ENCODE measurements at places on chromosomes 7 and 10.

DNA sequence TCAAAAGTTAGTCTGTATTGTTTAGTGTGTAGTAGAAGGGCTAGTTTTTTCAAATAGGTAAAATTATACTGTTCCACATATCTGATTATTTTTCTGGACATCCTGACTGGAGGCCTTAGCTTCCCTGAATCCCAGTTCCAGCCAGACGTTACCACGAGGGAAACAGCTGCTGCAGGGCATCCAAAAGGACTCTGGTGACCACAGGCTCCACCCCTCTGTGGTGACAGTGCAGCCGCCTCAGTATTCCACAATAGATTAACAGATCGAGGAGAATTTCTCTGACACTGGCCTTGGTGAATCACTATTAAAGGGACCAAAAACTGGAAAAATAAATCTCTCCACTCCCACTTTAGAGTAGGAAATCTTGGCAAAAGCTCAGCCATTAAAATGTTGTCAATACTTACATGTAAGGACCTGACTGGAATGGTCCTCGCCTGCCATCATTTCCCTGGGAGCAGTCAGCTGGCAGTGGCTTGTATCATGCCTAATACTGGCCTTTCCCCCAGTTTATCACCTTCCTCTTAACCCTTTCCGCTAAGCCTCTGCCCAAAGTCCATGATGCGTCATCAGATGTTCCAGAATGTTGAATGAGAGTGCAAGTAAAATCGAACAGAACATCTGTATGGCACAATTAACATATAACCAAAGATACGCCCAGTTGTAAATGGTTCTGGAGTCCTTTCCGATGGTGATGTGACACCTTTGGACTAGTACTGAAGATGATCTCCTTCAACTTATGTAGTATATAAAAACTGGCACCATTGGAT, 31.6 kb downstream of the ENO4 start:
- no peak for DNase-seq

DNA sequence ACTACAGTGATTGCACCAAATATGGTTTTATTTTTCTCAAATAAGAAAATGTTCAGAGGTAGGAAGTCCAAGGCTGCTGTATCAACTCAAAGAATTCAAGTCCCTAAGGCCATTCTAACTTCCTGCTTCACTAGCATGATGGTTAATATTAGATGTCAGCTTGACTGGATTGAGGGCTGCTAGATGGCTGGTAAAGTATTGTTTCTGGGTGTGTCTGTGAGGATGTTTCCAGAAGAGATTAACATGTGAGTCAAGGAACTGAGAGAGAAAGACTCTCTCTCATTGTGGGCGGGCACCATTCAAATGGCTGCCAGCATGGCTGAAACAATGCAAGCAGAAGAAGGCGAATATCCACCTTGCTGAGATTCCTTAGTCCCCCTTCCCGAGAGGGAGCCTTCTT, 77.4 kb upstream of the NRBF2 start:
- DNase-seq = no peak

GRCh38 chr10:125720002-125720382, 483 bp downstream of the EDRF1 start:
- DNase-seq = no peak

DNA sequence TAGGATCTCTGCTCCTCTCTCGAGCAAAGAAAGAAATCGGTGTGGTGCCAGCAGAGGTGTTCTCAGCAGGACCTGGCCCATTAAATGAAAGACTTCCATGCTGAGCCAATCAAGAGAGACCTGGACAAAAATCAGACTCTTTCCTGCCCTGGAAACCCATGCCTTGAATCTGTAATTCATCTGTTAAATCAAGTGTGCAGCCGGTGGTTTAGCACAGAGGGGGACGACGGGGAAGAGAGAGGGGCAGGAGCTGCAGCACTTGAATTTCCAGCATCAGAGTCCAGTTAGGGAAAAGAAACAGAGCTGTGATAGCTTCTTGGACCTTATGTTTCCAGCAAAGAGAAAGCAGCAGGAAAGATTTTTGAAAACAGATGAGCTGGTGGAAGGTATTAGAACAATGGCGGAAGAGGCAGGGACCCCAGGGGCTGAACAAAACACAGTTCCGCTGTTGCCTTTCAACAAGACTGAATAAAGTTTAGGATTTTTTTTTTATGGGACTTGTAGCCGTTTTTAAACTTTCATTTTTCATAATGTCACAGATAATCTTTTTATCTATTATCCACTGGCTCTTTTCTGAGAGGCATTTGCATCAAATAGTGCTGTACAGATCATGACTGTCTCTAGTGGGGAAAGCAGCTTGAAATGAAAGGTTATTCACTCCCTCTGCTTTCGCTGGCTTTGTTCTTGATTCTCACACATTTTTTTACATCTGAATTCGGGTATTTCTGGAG, 543.6 kb upstream of the GALNT17 start:
- no peak for DNase-seq

DNA sequence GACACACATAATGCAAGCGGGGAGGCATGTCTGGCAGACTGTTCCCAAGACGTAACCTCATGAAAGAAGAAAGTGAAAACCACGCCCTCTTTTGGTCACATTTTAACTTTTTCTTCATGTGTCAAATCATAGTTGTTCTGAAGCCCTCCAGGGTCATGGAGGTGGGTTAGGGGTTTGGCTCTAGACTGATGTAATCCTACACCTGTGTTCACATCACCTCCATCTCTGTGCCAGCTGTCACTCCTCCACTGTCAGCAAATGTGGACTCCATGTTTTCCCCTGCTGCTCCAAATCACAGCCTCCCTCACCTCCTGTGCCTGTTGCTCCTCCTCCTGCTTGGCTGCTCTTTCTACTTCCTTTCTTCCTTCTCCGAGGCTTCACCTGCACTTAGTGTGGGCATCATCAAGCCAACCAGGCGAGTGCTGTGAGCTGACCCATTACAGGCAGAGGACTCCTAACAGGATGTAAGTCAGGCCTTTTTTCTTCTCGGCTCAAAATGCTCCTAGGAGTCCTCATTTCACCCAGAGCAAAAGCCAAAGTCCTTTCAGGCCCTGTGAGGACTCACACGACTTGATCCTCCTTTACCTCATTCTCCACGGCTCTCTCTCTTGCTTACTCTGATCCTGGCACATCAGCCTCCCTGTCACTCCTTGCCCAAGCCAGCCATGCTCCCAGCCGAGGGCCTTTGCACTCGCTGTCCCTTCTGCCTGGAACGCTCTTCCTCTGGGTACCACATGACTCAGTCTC, 66.4 kb upstream of the IFRD1 start:
- no peak for DNase-seq

DNA sequence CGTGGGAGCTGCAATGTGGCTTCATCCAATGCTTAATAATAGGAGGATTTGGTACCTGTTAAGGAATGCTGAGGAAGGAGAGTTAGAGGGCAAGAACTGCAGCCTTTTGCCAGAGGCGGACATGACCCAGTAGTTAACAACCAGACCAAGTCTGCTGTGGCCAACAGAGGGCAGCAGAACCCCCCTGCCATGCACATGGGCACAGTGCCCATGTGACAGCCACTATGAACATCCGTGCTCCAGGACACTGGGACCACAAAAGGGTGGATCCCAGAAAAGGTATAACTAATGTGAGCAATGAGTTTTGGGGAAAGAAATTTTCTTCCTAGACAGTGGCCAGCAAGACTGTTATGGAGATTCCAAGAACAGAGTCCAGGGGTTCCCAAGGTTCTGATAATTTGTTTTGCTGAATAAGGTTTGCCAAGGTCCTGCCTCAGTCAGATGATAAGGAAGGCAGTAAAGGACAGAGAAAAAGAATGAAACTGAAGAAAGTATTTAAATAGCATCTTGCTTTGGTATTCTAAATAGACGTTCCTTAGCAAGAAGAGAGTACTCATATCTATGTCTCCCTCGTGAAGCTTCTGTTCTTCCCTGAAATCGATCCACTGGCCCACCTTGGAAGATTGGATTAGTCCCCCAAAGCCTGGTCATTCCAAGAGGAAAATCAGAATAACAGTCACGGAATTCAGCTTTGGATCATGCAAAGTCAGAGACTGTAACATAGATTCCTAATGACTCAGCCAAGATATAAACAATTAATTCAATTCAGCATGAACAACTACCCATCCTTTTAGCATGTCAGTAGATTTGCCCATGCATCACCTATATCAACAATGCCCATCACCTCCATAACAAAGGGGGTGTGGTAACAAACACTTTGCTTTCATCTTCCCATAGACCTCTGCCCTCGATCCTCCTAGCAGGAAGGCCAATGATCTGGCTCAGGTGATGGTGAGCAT, 56.0 kb downstream of the LGI1 start:
- DNase-seq = peak; percentile 13

DNA sequence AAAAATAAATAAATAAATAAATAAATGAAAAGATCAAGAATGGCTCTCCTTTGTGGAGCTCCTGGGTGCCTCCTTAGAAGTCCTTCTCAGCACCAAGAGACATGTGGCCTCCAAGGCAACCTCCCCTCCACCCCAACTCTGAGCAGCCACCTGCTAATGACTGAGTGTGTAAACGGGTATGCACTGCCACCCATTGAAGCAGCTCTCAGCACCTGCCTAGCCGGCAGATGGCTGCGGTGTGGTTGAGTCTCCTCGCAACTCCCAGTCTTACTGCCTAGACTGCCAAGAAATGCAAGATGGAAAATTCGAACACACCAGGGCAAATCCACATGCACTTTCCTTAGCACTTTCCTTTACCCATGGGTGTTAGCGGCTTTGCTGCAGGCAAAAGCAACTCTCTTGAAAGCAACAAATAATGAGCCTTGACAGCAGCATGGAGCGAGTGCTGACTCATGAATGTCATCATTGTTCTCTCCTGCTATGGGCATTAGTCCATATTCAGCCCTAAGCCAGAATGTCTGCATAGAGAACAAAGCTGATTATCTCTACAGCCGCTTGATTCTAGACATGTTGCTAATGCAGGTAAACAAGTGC, 913.9 kb upstream of the AUTS2 start:
- DNase-seq = no peak

DNA sequence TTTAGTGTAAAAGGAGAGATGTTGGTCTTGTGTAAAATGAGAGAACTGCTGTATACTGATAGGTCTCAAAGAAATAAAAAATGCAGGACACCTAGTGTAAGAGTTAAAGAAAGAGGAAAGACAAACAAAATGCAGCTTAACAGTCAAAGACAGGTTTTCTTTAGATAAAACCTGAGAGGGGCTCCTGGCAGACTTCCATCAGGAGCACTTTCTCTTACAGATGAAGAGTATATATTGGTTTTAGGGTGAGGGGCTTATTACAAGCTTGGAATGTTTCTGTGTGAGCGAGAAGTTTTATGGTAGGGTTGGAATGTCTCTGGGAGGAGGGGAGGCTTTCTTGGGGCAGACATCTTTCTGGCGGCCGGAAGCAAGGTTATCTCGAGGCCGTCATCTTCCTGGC, 16.2 kb downstream of the ACBD7 start:
- no peak for DNase-seq

DNA sequence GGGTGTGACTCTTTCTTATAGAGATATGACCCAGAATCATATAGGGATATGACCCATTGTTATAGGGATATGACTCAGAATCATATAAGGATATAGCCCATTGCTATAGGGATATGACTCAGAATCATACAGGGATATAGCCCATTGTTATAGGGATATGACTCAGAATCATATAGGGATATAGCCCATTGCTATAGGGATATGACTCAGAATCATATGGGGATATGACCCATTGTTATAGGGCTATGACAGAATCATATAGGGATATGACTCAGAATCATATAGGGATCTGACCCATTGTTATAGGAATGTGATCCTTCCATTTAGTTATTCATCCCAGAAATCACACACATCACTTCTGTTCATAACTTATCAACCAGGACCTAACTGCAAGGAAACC, 312.2 kb upstream of the ADARB2 start:
- no peak for DNase-seq

DNA sequence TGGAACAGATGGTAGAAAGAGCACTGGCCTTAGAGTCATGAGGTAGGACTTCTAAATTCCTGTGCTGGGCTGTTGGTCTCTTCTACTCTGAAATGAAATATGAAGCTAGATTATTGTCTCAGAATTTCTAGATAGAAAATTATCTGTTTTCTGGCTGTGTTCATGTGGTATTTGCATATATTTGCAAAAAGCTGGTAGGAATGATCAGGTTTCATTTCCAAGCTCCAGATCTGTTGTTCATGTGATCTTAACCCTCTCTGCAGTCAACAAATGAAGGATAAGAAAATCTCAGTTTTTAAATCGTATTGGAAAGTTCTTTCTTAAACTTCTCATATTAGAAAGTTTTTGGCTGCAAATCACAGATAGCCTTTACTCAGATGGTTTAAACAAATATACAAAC, 248.3 kb downstream of the CDK14 start:
- DNase-seq = no peak
